ENCODE measurements at places on chromosomes 4 and X.

GRCh38 chr4:139247241-139247640 lies 32.8 kb downstream of the MGARP start:
- no peak for DNase-seq

DNA sequence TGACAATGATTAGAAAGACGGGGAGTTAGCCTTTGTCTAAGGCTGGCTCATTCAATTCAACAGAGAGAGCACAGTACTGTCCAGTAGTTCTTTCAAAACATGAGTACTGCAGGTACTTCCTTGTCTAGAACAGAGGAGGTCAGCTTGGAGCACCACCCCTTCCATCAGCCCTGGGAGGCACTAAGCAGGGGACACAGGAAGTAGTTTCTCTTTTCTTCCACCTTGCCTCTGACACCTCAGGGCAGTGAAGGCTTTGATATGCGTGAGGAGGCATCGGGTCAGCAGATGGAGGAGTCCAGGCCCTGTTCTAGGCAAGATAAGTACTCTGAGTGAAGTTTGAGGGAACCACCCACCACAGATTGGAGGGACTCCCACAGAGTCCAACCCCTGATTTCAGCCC lies 33.1 kb downstream of the MAGEB10 start:
- no peak for DNase-seq

- DNase-seq, result no peak
These were observed 34.1 kb downstream of the EXOC1 start for GRCh38 chr4:55887594-55887993.

DNA sequence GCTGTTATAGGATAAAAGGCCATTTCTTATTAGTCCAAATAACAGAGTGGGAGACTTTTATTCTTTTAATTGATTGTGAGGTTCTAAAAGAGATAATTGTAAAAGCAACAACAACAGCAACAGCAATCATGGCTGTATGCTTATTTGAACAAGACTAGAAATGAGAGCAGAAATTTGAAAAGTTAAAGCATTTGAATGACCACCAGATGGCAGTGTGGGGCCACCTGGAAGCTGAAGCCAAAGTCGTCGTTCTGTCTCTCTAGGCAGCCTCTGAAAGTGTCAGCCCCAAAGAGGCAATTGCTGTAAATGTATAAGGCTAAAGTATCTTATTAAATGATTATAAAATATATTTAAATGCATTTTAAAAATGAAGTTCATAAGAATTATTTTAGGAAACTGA lies 42.2 kb downstream of the SH2D1A start:
- DNase-seq, result peak; percentile 55

DNA sequence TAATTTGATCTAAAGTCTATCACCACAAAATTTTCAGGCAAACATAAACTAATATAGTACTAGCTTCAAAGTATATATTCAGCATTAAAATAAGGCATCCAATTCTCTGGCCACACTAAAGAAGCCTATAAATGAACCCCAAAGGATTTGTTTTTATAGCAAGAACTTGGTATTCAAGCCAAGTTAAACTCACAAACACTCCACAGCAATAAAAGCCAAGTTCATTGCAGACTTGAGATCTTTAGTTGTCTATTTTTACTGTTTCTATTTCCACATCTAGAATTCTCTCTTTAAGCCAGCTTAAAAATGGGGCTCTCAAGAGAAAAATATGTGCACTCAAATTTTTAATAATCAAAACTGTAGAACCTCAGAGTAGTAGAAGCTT lies 51.1 kb downstream of the WDFY3 start:
- DNase-seq, result no peak

DNA sequence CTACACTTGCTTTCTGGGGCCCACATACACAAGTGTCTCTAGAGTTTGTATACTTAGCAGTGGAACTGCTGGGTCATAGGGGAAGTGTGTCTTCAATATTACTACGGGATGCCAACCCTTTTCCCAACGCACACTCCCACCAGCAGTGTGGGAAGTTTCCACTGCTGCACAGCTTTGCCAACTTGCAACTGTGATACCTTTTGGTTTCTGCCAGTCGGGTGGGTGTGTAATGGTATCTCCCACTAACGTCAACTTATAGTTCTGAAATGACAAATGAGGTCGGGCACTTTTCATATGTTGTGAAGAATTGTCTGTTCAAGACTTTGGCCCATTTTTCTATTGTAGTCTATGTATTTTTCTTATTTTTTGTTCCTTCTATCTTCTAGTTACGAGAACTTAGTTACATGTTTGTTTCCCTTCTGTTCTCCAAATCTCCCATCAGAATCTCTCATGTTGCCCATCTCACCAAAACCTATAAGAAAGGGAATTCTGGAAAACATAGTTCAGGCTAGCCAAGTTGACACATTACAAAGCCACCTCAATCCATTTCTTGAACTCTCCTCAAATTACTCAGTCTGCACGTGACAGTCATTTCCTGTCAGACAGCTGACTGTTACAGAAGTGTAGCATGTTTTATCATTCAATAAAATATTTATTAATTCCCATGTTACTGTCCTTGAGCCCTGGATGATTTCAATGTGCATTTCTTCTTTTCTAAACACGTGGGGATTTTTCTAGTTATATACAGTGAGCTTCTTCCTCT lies 30.7 kb downstream of the PNMA6E start:
- no peak for DNase-seq

DNA sequence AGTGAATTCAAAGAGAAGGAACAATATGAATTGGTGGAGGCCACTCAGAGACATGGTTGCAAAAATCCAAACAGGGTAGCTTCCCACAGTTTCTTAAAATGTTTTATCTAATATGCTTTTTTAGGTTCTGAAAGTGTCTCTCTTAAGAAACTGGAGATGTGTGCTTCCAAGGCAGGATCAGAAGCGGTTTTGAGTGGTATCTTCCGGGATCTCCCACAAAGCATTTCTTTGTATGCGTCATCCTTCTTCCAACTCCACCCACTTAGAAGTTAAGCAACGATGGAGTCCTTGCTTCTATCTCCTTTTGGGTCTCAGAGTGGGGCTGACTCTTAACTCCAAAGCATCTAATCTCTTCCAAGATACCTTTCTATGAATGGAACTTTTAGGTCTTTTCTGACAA lies 196.7 kb downstream of the MID1 start:
- DNase-seq, result no peak

- DNase-seq, result no peak
These were observed 698 bp downstream of the AFF1 start for GRCh38 chr4:86935566-86935852.

- DNase-seq, result no peak
These were observed 5.8 kb upstream of the USP38 start for GRCh38 chr4:143178923-143179322.

- no peak for DNase-seq
These were observed 364.0 kb upstream of the EPHA5 start for GRCh38 chr4:66034262-66034661.

GRCh38 chrX:70445951-70446350 lies 1.3 kb downstream of the DLG3 start:
- no peak for DNase-seq

DNA sequence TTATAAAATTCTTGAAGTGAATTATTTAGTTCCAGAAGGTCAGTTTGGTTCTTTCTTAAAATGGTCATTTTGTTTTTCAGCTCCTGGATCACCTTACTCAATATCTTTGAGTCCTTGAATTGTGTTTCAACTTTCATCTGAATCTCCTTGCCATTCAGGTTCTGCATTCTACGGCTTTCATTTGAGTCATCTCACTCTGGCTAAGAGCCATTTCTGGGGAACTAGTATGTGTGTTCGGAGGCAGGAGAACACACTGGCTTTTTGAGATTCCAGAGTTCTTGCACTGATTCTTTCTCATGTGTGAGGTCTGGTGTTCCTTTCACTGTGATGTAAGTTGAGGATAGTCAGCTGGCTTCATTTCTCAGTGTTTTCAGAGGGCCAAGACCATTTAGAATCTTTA lies 708.4 kb upstream of the FRG1 start:
- DNase-seq, result no peak

GRCh38 chr4:152828122-152828521 lies 48.4 kb downstream of the ARFIP1 start:
- DNase-seq, result no peak

GRCh38 chr4:169051761-169052593 lies 41.9 kb upstream of the CBR4 start:
- no peak for DNase-seq

DNA sequence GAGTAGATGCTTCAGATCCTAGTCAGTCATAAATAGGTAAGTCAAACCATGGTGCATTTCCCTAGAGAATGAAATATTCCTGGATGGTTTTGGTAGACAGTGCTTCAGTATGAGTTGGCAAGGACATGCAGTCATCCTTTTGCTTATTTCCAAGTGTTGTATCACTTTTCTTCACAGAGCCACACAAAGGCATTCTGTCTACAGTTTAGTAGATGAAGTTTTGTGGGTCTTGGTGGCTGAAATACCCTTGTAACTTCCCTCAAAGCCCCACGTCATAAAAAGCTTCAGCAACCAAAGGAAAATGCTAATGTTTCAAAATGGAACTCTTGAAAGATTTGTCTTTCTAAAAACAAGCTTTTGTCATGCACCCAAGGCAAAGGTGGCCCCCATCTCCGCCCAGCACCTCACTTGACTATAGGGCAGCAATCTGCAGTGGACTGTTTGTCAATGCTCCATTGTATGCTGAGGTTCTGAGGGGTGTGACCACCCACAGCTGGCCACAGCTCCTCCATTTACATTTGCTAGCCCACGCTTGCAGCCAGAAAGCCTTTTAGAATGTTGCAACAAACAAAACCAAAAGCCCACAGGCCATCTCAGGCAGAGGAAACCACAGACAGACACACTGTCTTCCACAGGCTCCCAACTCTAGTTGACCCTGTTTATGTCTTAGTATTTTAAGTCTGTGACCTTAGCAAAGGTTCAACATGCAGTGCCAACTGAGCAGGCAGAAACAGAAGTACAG lies 87.1 kb upstream of the FAM9C start:
- DNase-seq, result peak; percentile 32

GRCh38 chrX:42837101-42837726 lies 59.3 kb upstream of the PPP1R2C start:
- DNase-seq, result no peak

GRCh38 chr4:52199574-52200338 lies 148.7 kb downstream of the SPATA18 start:
- DNase-seq, result no peak

- DNase-seq, result no peak
These were observed 516.6 kb downstream of the PPARGC1A start for GRCh38 chr4:23373261-23373660.

DNA sequence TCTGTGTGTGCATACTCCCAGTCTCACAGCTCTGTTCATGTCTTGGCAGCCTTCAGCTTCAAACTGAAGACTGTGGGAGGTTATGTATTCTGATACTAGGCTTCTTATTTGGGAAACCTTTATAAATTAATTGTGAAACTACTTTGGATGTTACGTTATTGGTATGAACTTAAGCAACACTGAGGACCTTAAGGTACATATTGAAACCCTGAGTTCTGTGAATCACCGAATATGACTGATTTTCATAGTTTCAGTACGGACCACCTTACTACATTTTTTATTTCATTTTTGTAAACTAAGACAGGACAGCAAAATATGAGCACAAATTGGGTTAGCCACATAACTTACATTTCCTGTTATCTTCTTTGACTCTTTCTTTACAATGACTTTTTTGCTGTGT lies 498.4 kb downstream of the PDGFC start:
- no peak for DNase-seq

DNA sequence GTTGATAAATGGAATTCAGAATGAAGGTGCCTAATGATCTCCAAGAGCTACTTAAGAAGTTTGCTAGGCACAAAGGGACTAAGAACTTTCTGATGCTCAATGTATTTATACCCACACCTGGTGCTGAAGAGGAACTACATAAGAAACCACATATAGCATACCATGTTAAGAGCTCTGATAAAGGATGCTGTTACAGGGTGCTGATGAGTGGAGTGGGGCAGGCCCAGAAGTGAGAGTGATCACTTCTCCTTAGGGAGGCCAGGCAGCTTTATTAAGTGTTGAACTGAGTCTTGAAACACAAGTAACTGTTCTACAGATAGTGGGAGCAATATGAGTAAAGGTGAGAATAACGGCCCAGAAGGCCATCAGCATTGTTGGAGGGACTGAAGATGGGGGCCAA lies 68.3 kb upstream of the CHRDL1 start:
- no peak for DNase-seq

DNA sequence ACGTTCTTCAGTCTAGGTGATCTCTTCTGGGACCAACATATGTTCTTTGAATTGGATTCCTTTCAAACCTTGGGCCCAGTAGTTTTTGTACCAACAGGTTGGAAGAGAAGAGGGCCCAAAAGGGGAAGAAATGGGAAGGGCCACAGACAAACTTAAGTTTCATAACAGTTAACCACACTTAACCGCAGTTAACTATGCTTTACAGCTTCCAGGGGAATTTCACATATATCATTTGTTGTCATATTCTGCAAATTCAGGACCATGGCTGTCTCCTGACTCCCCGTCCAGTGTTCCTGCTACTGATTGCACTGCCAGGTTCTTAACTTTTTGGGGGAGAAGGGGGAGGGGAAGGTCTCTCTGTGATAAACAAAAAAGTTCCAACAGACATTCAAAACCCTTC lies 34.6 kb downstream of the RTL5 start:
- DNase-seq, result no peak
